ENCODE measurements at places on chromosomes 2 and 18. TPM values are rescaled to one million over a fixed set of nuclear protein-coding genes. Genes with fewer than 3 reads are reported as not detected.

The RGPD6 gene
- total RNA-seq: 32.2 TPM

The OR6B2 gene
- total RNA-seq: not detected

The SOS1 gene
- total RNA-seq: 49.5 TPM

The SP5 gene
- 0.10 TPM for total RNA-seq

GRCh38 chr2:40260437-40260836, 191.5 kb downstream of the SLC8A1 start:
- no peak for DNase-seq

- DNase-seq: no peak
Measured at GRCh38 chr2:198004921-198005829, 200.8 kb downstream of the PLCL1 start.

The KCNJ3 gene
- total RNA-seq: not detected

DNA sequence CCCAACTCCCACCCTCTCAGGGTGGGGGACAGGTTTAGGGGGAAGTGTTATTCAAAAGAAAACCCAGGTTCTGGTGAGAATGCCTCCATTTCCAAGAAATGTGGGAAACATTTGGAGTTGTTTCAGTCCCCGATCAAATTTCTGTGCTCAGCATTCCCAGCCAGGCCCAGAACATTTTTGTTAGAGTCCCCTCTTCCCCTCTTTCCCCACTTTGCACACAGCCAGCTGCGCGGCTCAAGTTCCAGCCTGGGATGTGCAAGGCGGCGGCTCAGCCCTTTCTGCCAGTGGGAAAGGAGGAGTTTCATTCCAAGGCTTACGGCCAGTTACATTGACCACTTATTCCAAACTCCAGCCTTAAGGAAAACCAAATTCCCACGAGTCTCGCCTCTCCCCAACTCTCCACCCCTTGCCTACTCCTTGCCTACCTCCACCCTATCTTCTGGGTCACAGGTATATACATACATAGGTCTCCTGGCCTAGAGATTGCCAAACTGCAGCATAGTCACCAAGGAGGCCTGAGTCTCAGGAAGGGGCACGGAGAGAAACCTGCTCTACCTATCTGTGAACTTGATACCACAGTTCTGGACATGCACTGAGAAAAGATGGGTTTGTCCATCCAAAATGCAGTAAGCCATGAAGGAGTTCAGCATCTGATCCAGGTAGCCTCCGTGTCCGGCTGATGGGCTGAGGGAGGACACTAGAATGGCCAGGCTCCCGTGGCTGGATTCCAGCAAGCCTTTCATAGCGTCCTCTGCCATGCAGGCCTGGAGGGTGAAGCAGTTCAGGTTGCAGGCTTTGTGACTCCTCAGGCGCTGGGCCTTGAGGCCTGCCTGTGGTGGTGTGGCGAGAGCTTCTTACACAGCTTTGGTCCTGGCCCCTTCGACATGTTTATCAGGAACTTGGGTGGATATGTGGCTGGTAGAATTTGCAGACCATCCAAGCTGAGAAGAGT, 154.5 kb downstream of the ZFP36L2 start:
- peak; percentile 82 for DNase-seq

DNA sequence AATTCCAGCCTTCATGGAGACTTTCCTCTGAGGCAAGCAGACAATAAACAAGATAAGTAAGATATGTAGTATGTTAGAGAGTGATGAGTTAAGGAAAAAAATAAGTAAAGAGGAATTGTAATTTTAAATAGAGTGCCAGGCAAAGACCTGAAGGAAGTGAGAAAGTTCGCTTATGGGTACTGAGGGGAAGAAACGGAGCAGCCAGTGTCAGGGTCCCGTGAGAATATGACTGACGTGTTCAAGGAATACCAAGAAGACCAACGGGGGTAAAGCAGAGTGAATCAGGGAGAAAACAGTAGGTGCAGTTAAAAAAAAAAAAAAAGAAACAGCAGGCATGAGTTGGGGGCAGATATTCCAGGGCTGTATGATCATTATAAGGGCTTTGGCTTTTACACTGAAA, 45.1 kb downstream of the ARHGEF33 start:
- no peak for DNase-seq

DNA sequence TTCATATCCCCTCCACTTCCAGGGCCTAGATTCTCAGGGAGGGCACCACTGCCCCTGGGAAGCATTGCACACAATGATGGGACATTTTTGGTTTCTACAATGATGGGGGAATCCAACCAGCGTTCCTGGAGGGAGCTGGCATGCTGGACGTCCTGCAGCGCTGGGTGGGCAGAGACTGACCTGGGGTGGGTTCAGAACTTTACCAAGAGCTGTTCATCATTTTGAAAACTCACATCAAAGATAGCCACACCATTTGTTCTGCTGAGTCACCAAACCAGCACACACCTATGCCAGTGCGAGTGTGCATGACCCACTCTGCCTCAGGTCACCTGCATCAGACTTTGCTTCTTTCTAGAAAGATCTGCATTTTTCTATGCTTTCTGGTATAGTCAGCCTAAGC, 14.1 kb upstream of the ARMC9 start:
- DNase-seq: no peak

- no peak for DNase-seq
Measured at GRCh38 chr2:36338827-36339145, 16.8 kb upstream of the CRIM1 start.

GRCh38 chr18:79781331-79781941, 16.3 kb upstream of the KCNG2 start:
- DNase-seq: no peak

The ASTL gene
- total RNA-seq: not detected

The GNAL gene
- 2.9 TPM for total RNA-seq

The PTPN2 gene
- 23.7 TPM for total RNA-seq

- no peak for DNase-seq
Measured at GRCh38 chr18:28127763-28128658, 48.9 kb downstream of the CDH2 start.

GRCh38 chr2:208148803-208149202, 2.8 kb upstream of the CRYGB start:
- no peak for DNase-seq

DNA sequence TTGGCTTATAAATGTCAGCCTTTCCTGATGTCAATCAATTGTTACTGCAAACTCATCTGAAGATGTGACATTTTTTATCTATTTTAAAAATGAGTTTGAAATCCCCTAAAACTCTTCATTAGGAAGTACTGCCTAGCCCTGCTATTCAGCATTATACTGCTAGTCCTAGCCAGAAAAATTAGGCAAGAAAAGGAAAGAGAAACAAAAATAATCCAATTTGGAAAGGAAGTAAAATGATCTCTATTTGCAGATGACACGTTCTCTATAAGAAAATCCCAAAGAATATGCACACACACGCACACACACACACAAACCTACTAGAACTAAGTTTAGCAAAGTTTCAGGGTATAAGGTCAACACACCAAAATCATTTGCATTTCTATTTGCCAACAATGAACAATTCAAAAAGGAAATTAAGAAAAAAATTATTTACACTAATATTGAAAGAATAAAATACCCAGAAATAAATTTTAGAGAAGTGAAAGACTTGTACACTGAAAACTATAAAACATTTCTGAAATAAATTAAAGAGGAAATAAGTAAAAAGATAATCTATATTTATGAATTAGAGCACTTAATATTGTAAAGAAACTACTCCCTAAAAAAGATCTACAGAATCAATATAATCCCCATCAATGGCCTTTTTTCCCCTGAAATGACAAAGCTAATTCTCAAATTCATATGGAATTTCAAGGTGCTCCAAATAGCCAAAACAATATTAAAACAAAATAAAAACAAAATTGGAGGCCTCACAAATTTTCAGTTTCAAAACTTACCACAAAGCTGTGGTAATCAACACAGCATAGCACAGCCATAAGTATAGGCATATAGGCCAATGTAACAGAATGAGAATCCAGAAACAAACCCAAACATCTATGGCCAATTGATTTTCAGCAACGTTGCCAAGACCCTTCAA, 433.7 kb upstream of the TRIB2 start:
- no peak for DNase-seq

DNA sequence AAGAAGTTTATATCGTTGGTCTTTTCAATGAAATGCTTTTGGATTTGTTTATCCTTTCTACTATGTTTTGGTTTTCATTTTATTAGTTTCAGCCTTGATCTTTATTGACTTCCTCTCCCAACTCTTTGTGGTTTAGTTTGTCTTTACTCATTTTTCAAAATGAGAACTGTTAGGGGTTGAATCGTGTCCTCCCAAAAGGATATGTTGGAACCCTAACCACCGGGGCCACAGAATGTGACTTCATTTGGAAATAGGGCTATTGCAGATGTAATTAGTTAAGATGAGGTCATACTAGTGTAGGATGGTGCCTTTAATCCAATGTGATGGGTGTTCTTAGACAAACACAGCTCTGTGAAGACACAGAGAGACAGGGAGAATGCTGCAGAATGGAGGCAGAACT, 60.4 kb upstream of the IL1R2 start:
- no peak for DNase-seq

The CFAP65 gene
- total RNA-seq: not detected

DNA sequence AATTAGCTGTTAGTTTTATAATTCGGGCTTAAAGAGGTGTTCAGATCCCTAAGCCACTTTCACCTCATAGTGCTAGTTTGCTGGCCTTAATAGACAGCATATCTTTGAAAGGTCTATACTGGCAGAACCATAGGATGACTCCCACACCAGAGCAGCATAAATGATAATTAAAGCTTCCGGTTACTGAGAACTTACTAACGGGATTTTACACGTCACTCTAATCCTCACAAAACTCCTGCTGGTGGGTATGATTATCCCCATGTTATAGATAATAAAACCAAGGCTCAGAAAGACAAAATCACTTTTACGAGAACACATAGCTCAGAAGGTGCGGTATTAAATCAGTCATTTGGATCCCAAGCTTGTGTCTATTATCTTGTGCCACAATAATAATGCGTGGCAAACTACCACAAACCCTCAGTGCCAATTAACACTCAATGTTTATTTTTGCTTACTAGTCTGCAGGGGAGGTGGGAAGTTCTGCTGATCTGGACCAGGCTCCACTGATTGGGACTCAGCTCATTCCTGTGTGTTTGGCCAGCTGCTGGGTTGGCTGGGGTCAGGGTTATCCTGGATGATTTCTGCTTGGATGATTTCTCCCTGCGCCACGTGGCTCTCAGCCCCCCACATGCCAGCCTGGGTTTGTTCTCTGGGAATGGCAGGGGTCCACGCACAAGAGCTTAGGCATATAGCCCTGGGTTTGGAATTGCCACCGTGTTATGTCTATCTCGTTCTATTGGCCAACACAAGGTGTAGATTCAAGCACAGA, 62.3 kb downstream of the TRIB2 start:
- peak; percentile 86 for DNase-seq

The TMEFF2 gene
- total RNA-seq: 5.0 TPM

DNA sequence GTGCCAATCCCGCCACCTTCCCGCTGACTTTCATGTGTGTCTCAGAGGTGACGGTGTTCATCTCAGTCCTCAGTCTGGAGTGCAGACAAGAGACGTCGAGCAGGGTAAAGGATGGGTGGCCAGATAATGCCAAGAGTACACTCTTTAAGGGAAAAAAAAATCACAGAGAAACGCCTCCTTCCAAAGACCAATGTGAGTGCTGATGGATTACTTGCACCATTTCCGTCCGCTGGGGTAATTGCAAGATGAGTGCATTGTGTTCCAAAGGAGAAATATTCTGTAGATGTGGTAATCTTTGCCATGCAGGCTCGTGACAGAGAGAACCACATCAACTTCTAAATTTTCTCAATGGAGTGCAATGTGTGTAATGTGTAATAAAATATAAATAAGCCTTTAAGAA, 81.0 kb downstream of the KLHL29 start:
- no peak for DNase-seq

DNA sequence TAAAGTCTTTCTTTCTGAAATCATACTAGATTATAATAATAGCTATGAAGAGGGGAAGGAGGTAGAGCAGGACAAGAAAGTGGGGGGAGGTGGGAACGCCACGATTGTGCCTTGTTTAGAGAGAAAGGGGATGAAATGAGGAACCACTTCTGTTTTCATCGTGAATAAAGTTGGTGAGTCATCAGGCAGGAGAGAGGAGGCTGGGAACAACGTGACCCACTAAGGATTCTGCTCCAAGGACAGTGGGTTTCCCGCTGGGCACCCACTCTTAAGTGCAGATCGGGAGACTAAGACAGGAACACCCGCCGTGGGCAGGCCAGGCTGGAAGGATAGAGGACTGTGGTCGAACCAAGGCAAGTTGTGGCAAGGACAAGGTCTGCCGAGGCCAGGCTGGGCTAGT, 158.2 kb downstream of the L3MBTL4 start:
- DNase-seq: no peak

- peak; percentile 68 for DNase-seq
Measured at GRCh38 chr2:201795607-201796477, 10.5 kb upstream of the CDK15 start.

- no peak for DNase-seq
Measured at GRCh38 chr2:29255004-29255403, 139.8 kb downstream of the CLIP4 start.

The NT5DC4 gene
- total RNA-seq: not detected
